ENCODE measurements at places on chromosomes 1 and 21.

DNA sequence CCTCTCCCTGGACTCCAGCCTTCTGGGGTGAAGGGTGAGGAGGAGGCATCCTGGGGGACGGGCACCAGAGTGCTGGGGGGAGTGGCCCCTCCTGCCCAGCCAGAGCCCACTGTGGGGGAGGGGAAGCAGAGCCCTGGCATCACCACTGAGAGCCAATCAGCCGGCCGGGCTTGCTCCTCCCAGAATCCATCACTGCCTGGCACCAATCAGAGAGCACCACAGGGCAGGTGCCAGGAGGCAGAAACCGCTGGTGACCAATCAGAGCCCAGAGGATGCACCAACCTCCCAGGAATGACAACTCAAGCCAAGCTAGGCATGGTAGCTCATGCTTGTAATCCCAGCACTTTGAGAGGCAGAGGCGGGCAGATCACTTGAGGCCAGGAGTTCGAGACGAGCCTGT, 27.9 kb downstream of the CASZ1 start:
- no peak for DNase-seq

DNA sequence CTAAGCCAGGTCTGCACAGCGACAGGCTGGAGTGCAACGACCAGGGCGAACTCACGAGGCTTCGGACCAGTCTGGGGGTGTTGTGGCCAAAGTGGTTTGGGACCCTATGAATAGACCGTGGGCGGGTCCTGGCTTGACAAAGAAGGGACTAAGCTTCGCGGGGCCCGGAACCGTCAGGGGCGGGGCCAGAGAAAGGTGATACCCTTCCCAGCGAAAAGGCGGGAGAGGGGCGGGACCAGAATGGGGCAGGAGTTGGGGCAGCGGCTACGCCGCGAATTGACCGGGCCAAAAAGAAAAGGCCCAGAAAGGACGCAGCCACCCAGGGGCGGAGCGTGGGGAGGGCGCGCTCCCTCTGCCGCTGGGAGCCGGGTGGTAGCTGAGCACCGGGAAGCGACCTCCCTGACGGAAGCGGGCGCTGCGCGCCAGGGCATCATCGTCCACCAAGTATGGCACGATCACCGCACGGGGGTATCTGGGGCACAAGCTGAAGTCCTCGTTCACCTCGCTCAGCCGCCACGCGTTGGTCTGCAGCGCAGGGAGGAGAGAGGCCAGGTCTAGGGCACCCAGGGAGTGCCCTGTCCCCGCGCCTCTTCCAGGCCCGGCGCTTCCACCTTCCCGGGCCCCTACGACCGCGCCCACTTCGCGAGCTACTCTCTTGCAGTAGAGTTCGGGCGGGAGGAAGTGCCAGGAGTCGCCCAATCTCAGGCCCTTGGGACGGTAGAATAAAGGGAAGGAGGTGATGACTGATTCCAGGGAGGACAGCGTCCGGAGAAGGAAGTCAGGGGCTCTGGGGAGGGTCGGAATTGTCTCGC, 6.7 kb upstream of the FAM167B start:
- no peak for DNase-seq

DNA sequence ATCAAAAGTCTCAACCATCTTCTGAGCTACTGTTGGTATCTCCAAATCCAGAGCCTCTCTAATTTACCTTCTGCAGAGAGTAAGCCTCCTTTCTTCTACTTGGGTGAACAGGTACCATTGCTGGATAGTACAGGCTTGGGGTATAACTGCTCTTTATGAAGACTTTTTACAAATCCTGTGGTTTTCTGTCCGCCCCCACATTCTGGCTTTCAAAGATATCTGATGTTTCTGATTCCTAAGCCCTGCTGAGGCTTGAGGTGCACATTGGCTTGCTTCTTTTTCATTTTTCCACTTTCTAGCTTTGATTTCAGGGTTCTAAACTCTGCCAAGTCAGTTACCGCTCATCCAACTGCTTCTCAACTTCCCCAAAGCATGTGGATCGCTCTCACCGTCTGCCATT, 37.1 kb downstream of the TENT5C start:
- no peak for DNase-seq

GRCh38 chr1:12052997-12053686, 10.0 kb upstream of the TNFRSF8 start:
- no peak for DNase-seq

GRCh38 chr1:242184955-242185354, 186.1 kb upstream of the MAP1LC3C start:
- DNase-seq = no peak

- no peak for DNase-seq
These were observed 2.3 kb downstream of the HIPK1 start for GRCh38 chr1:113931451-113931851.

DNA sequence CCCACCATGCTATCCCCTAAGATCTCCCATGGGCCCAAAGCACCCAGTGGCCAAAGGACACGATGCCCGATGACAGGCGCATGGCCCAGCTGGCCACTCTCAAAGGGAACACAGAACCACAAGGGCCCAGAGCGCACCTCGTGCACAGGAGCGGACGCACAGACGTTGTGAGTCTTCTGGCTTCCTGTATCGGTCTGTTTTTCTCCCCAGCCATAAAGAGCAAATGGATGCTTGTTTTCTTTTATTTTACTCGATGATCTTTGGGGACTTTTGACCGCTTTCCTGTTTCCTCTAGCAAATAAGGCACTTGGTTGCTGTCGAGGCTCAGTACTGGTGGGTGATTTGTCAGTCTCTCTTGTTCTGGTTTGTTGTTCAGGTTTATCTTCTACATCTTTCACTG, 16.2 kb downstream of the CCSAP start:
- DNase-seq = no peak

DNA sequence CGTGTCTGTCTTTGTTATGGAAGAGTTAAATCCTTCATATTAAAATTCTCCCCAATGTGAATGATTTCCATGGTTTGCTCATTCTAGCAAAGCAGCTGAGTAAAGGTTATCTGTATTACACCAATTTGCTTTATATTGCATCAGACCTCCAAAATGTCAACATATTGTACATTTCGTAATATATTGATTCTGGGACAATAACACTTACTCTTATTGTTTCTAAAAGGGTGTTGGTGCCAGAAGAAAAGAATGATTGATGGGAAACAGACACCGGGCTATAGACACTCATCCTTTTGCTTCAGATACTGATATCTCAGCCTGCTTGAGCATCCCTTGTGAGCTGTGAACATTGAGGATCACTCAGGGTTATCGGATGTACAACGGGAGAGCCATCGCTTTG, 7.0 kb downstream of the NTNG1 start:
- no peak for DNase-seq

- DNase-seq = no peak
These were observed 283.0 kb upstream of the PLXNA2 start for GRCh38 chr1:208527156-208527555.

- no peak for DNase-seq
These were observed 5.9 kb upstream of the FOXO6 start for GRCh38 chr1:41355356-41355755.

DNA sequence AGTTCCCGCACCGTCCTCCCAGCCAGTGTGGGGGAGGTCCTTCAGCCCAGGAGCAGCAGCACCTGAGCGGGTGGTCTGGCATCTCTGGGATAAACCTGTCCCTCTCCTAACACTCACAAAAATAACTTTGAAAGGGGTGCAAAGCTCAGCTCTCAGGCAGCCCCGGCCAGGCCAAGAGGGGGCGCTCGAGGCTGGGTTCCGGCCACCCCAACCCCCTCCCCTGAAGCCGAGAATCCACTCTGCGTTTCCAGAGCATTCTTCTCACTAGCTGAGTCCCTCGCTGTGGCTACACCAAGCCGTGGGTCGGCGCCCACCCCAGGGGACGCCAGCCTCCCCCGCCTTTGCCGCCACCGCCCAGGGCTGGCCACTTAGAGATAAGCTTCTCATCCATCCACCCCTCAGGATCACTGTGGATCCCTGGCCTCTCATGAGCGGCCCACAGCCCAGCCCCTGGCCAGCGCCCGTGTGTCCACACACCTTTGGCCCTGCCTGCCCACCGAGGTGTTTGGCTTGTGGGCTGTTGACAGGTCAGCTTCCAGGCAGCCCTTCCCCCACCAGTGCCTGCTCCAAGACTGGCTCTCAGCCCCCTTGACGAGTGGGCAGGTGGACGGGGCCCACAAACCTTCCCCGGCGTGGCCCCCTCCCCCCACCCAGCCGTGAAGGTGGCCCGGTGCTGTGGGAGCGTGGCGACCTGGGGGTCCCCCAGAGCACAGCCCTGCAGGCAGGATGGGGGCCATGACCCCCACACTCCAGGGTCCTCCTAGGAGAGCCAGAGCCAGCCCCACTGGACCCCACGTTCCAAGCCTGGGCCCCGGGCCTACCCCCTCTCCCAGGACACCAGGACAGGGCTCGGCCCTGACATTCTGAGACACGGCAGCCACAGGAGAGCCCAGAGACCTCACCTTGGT, 1.9 kb downstream of the FTCD start:
- DNase-seq = no peak

DNA sequence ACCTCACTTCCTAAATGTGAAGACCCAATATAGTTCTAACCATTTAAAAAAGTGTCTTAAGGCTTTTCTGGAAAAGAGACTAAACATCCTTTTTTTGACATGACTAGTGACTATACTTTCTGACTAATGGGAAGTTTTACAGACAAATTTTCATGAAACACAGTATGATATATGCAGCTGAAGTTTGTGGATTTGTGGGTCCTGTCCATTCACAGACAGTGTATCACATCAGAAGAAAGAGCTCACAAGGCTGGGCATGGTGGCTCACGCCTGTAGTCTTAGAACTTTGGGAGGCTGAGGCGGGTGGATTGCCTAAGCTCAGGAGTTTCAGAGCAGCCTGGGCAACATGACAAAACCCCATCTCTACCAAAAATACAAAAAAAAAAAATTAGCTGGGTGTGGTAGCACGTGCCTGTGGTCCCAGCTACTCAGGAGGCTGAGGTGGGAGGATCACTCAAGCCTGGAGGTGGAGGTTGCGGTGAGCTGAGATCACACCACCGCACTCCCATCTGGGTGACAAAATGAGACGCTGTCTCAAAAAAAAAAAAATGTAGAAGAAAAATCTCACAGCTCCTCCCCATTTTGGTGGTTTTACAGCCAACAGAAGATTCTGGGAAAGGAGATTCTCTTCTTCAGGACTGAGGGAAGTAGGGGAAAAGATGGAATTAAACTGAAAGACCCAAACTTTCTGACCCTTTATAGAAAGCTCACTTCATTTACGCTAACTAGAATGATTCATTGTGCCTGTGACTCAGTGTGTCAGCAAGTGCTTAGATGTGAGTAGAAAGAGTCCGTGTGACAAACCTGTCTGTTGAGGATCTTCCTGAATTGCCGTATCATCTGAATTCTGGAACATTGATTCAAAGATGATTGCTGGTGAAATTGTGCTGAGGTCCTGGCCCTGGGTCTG, 15.2 kb upstream of the YRDC start:
- no peak for DNase-seq

GRCh38 chr1:212606395-212607205, 2.0 kb upstream of the ATF3 start:
- DNase-seq = no peak

GRCh38 chr1:54464477-54465146, 58.4 kb upstream of the SSBP3 start:
- no peak for DNase-seq

DNA sequence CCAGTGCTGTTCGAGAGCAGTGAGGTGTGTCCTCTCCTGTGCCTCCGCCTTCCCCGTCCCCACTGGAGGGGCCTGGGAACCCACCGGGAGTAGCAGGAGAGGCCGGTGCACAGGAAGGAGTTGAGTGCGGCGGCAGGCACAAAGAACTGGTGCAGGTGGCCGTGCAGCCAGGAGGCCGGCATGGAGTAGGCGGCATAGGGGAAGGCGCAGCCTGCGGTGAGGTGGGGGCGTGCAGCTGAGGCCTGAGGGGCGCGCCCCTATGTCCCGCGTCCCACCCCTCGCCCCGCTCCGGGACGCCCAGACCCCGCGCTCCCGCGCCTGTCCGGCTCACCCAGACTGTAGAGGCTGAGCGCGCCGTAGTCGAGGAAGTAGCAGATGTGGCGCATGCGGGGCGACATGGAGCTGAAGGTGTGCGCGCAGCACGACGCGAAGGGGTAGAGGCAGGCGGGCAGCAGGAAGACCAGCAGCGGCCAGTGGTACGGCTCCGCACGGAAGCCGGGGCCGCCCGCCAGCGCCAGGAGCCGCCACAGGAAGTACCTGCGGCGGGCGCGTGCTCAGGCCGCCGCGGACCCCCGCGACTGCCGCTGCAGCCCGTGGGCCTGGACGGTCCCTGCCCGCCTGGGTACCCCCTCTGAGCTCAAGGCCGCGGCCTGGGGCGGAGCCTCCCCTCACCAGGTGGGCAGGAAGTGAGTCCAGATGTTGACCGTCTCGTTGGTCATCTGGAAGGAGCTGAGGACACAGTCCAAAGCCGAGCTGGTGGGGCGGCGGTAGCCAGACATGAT, 2.2 kb downstream of the PAQR6 start:
- no peak for DNase-seq

GRCh38 chr1:230377851-230378250, 48.3 kb downstream of the PGBD5 start:
- DNase-seq = no peak

DNA sequence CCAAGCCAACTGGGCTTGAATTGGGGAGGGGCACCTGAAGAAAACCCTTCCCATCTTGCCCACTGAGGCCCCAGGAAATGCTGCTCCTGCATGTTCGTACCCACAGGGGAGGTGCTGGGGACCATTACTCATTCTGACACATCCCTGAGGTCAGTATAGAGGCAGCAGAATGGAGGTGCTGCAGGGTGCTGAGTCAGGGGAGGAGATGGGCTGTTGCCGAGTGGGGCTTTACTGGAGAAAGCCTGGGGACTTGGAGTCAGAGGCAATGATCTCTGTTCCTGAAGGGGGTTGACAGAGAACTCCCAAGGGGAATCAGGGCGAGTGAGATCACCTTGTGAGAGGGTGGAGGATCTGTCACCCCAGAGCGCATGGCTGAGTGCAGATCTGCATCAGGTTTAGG, 40.2 kb upstream of the KCNA10 start:
- DNase-seq = no peak

GRCh38 chr1:23966973-23967493, 7.4 kb downstream of the PNRC2 start:
- DNase-seq = no peak
